ENCODE measurements at places on chromosomes 4 and X.

GRCh38 chr4:128847082-128847724 lies 37.7 kb downstream of the JADE1 start:
- DNase-seq: no peak

DNA sequence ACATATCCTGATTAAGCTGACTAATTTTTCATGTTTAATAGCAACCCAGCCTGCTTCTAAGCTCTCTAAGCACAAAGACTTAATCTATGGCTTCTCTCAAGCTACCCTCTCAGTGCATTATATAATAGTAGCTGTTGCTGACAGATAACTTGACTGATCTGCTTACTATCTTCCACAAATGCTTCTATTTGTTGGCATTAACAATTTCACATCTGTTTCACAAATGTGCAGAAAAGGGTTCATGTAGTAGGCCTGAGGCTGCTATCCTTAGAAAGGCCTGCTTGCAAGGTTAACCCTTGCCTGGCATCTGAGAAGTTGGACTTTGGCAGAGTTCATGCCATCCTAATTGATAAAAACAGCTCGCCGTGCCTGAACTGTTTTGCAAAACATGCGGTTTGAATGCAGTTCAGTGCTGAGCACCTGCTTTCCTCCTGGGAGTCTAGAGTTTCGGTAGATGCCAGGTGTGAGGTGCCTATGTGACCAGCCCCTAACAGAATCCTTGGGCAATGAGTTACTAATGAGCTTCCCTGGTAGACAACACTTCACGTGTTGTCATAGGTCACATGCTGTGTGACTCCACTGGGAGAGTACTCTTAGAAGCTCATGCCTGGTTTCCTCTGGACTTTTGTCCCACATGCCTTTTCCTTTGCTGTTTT lies 68.4 kb downstream of the NSG1 start:
- DNase-seq: no peak

GRCh38 chr4:92566269-92566668 lies 262.5 kb downstream of the GRID2 start:
- DNase-seq: no peak

DNA sequence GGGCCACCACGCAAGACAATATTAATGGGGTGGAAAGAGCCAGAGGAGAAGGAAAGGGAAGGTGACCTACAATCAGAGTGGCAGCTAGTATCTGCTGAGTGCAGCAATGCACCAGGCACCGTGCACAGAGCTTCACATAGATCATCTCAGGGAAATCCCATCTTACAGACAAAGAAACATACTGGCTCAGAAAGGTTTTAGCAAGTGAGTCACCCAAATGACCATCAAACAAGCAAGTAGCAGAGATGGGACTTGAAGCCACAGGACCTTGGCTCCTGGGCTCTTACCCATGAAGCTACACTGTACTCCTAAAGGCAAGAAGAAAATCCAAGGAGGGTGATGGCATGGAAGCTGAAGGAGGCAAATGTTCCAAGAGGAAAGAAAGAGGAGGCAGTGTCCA lies 6.8 kb downstream of the ANXA5 start:
- DNase-seq: no peak

DNA sequence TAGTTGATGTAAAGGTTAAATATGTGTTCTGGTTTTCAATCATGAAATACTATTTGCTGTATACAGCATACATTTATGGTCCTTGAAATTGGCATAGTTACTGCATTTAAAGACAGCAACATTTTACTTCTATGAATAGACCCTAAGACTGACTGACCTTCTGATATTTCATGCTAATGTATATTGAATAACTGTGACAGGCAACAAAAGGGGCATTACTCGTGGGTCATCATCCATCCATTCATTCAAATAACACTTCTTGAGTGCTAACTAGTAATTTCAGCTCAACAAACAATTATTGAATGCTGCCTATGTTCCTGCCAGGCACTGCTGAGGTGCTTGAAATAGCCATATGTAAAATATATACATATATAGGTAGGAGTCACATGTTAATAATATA lies 92.8 kb upstream of the ADAMTS3 start:
- DNase-seq: no peak

DNA sequence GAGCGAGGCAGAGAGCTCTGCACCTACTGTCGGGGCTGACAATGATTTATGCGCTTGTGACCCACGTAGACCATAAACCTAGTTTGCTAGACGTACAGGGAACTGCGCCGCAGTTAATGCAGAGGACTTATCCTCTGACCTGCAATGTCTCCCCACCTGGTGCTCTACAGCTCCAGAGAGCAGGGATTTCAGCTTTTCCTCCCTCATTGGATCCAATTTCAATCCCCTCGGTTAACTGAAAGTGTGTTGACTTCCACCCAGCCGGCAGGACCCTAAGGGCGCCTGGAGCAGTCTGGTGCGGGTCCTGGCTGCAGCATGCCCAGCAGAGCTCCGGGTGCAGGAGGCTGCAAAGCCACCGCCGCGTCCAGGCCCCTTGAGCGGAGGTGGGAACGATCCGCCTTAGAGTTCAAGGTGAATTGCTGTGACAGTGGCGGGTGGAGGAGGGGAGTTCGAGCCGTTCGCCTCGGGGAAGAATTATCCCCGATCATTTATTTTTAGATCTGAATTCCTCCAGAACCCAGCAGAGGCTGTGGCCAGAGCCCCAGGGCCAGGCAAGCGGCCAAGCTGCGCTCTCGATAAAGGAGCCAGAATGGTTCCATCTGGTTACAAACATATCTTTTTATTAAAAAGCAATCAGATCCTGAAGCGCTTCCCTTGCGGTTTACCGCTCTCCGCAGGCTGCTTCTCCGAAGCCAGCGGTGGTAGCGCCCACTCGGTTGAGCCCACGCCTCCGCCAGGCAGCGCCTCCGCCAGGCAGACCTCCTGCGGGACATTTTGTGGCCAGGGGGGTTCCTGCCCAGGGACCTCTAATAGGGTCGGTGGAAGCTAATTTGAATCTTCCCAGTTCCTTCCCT lies 66.0 kb downstream of the FBXO8 start:
- no peak for DNase-seq

DNA sequence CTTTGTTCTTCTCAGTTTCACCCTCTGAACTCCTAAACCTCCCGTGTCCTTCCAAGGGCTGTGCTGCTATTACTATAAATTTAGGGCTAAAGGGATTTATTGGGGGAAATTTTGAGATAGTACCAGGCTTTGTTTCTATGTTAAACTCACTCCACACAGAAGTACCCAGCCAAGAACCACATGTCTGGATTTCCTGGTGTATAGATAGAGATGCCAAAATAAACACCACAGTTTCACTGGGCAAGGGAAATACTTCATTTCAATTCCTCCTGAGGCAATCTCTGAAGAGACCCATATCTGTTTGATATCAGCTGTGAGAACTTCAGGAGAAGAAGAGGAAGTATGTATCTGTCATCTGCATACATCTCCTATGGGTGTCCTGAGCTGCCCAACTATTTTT lies 21.7 kb upstream of the CLNK start:
- no peak for DNase-seq

DNA sequence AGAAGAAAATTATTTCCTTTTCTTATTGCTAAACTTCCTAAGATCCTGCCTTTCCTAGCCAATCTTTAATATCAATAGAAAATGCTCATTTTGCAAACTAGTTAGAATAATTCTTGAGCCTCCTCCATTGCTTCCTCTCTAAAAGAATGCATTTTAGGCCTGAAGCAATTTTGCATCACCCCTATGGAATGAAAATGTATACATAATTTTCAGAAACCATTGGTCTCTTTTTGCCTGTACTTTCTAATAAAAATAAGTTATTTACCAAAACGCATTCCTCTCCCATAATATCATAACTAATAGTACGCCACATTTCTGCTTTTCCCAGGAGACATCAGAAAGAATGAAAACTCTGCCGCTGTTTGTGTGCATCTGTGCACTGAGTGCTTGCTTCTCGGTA lies 1.7 kb downstream of the MUC7 start:
- DNase-seq: no peak

GRCh38 chr4:121233982-121234381 lies 69.9 kb upstream of the TNIP3 start:
- no peak for DNase-seq

DNA sequence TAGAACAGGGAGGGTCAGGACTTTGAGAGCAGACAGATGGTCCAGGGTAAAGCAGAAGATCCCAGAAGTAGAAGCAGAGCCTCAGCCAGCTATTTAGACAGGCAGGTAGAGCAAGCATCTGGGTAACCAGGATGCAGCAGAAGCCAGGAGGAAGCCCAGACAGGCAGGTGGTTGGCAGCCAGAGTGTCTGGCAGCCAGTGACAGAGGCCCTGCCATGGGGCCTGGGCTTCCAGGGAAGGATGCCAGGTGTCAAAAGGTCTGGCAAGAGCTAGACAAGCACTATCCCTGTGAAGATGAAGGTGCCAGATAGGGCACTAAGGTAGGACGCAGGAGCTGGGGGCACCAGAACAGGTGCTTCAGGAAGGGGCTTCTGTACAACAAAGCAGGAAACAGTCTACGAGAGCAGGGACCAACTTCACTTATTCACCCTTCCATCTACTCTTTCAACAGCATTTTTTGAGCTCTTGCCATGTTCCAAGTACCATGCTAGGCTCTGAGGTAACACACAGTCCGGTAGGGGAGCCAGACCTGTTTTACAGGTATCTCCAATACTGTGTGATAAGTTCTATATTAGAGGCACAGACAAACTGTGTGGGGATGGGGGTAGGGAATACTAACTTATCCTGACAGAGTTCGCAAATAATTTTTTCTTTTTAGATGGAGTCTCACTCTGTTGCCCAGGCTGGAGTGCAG lies 38.1 kb upstream of the GJB1 start:
- DNase-seq: no peak

DNA sequence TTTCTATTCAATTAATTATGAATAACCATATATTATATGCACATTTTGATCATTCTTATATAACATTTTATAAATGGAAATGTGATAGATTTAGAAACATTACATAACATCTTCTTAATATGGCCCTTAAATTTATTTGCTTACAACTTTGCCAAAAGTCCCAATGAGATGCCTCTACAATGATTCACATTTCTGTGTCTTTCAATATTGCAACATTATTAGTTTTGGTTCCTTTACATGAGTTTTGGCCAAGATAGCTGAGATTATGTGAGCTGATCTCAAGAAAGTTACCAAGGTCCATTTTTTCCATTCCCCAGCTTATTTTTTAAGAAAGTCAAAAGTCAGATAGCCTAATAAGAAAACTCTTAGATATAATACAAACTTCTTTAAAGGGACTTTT lies 361.2 kb downstream of the PCDH7 start:
- DNase-seq: no peak

- DNase-seq: no peak
Observed at GRCh38 chr4:142452161-142452855, 393.8 kb downstream of the INPP4B start.

- DNase-seq: no peak
Observed at GRCh38 chr4:12211636-12212035, 782.9 kb upstream of the HS3ST1 start.

DNA sequence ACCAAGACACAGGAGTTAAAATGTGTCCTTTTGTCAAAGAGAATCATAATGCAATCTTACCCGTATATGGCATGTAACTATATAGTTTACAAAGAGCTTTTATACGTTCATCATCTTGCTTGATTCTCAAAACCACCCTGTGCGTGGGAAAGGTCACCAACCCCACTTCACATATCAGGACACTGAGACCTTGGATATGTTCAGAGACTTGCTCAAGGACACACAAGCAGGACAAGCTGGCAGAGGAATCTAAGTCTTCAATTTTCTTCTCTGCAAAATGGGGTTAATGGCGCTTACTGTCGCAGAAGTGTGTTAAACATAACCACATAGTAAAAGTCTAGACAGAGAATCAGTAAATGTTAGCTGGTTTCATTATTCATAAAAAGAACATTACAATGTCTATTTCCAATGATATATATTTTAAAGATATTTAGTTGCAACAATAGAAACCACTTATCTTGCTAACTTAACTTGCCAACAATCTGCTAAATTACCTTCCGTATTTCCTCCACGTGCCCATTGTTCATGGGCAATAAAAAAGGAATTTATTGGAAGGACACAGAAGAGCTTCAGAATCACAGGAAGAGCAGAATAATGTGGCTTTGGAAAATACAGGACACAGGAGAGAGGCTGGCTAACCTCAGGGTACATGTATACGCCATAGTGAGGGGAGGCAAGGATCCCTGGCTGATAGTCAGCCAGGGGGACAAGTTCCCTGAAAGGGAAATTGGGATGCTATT lies 64.6 kb upstream of the TAPT1 start:
- DNase-seq: no peak

- no peak for DNase-seq
Observed at GRCh38 chr4:25180524-25181131, 20.4 kb upstream of the SEPSECS start.

DNA sequence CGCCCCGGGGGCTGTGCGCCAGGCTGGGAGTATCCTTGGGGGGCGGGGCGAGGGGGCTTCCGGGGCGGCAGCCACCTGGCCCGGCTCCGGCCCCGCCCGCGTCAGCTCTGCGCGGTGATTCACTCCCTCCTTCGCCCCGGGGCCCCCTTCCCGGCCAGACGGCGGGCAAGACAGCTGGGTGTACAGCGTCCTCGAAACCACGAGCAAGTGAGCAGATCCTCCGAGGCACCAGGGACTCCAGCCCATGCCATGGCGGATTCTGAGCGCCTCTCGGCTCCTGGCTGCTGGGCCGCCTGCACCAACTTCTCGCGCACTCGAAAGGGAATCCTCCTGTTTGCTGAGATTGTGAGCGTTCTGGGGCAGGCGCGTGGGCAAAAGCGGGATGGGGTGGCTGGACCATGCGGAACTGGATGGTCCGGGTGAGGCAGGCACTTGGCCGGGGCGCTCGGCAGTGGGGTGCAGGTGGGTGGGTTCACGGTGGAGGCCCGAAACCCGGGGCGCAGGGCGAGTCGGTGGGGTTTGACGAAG lies at the start of gene PLP2:
Gene PLP2 (plus strand): TSS at position 147 of the 528 bp plus-strand sequence. CDS start 103 bp downstream, at position 250.
- peak; percentile 47 for DNase-seq

DNA sequence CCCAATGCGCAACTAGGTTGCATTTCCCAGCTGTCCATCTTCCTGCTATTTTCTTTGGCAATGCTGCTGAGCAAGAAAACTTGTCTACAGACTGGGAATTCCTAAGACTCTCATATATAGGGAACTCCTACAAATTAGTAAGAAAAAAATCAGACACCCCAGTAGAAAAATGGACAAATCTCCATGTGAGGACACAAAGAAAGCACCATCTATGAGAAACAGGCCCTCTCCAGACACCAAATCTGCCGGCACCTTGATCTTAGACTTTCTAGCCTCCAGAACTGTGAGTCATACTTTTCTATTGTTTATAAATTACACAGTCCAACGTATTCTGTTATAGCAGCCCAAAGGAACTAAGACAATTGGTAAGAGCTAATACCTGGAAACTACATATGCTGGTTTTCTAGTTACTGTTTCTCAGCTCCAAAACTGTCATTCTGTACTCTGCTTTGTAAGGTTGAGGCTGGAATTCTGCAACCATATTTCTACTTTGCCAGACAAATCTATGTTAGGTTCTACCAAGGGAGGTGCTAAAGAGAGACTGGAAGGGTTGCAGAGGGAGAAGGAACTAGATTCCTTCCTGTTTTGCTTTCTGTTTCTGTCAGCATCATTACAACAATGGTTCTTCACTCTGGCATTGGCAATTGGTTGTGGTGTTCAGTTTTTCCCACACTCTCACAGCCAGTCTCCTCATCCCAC lies 35.7 kb upstream of the FAM241A start:
- no peak for DNase-seq

GRCh38 chrX:151703487-151703886 lies 8.2 kb downstream of the PRRG3 start:
- DNase-seq: no peak

Measured in stimulated activated CD8-positive, alpha-beta memory T cell treated with anti-CD3 and anti-CD28 coated beads, Interleukin-7, amount 100 ng/mL, for 1 hour (primary cell).